ENCODE measurements at places on chromosomes 3 and 15.

- no peak for DNase-seq
Observed at GRCh38 chr15:73599934-73600333, 33.3 kb downstream of the NPTN start.

GRCh38 chr3:117874028-117874690 lies 1160.5 kb downstream of the IGSF11 start:
- DNase-seq = no peak

DNA sequence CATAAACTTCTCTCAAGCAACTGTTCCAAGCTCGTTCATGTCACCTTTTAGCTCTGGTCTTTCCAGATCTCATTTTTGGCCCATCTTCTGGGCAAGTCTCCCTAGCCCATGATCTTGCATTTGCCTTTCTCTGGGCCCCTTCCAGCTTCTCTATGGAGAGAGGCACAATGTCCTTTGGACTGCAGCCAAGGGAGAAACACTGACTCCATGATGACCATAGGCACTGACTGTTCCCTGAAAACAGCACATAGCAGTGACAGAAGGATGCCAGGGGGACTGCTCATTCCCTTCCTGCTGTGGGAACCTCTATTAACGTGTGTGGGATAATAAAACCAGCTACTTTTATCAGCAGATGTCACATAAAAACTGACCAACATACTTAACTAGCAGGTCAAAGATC lies 60.3 kb downstream of the STRIT1 start:
- no peak for DNase-seq

DNA sequence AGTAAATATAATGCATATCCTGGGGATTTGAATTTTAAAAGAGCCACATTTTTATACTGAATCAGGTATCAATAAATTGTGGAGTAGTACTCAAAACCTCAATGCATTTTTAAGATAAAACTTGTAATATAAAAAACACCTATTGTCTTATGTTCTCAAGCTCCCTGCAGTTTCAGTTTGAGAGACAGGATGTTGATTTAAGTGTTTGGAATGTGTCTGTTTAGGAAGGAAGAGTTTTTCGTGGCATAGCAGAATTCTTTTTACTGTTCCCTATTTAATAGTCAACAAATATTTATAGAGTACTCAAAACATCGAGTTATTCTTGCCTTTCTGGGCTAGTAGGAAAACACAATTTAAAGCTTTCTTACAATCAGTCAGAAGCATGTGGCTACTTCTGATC lies 146.1 kb upstream of the BCHE start:
- no peak for DNase-seq

DNA sequence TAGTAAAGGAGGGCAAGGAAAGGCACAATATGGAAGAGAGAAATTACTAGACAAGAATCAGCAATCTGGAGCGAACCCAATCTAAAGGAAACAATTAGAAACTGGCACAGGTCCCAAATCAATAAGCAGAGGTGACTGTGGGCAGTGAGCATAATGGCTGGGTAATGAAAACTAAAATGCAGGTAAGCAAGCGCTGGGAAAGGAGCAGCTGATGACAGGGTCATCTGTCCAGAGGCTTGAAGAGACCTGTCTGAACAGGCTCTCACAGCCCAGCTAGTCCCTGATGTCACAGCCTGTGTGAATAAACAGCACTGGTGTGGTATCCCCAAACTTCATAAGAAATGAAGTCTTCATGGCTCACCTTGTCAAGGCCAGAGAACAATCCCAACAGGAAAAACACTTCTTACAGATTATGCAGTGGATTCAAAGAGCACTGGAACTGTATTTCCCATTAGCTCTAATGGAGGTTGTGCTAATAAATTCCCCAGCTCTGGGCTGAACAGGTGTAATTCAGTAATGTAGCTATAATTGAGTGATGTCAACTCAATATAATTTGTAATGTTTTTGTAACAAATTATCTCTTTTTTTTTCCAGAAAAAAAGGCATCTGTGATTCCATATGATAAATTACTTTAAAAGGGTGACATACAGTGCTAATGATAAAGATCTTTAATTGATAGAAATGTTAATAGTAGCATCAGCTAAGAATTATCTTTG lies 197.3 kb downstream of the FHIT start:
- no peak for DNase-seq

All from glutamatergic neuron (in vitro differentiated cells).